ENCODE measurements at places on chromosomes 1 and 21.
A peak's percentile ranks its signal among the peaks of the same experiment; 100 is the strongest.

- DNase-seq = no peak
Measured at GRCh38 chr1:2989185-2989584, 32.1 kb upstream of the ACTRT2 start.

- DNase-seq = no peak
Measured at GRCh38 chr1:161720956-161721737, at the start of gene FCRLB. TSS of gene FCRLB (plus strand) at chr1:161721544. CDS start at chr1:161722673, 1,129 bp downstream.

DNA sequence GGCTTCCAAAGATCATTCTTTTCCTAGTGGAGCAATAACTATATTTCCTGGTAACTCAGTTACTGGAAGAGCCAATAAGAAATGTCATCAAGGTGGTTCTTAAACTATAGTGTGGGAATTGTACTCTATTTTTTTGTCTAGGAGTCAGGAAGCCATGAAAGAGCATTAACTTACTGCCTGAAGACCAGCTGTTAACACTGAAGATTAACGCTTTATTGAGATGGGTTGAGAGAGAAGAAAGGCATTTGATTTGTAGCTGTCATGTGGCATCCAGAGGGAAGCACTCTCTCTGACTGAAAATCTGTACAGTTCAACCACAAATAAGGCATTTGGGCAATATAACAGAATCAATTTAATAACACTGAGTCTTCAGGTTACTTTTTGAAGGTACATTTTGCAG lies 76.0 kb downstream of the DNM3 start:
- no peak for DNase-seq

DNA sequence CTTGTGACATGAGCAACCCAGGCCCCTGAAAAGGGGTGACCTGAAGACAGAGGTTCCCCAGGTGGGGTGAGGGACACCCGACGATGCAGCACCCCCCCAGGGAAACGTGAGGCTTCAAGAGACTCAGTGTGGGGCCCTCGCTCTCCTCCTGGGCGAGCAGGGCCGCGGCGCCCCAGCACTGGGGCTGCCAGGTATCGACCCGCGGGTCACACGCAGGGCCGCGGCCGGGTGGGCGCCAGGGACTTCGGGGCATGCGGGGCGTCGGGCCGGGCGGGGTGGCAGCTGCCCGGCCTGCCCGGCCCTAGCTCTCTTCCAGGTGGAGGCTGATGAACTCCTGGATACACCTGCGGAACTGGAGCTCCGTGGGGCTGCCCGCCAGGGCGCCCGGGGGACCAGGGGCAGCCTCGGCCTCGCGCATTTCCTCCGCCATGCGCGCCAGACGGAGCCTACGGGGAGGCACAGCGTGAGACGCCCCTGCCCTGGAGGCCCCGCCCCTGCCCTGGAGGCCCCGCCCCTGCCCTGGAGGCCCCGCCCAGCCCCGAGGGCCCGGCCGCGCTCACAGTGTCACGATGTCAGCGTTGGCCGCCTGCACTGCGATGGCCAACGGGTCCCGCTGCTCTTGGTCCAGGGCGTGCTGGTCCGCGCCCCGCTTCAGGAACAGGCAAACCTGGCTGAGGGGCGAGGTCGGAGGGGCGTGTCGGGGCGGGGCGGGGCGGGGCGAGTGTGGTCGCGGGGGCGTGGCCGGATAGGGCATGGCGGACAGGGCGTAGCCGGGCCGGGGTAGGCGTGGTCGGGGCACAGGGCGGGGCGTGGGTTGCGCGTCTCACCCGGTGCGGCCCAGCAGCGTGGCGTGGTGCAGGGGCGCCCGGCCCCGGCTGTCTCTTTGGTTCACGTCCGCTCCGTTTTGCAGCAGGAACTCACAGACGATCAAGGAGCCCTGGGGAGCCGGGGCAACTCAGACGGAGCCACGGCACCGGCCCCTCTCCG lies 13.3 kb downstream of the SCNN1D start:
- DNase-seq = no peak

DNA sequence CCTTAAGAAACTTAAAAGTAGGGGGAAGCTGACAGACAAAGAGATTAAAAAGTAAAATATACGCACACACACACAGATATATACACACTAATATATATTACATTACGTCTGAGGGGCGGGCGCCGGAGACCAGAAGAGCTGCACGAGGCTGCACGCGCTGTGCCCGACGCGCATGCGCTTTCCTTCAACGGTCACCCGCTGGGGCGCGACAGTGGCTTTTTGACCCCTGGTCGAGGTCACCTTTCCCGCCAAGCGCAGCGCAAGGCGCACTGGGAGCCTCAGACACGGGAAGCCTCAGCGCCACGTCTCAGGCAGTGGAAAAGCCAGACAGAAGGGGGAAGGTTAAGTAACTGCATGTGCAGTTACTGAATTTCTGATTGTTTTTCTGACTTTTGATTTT lies at the start of gene HORMAD1:
TSS of gene HORMAD1 (minus strand) at position 193 of the 400 bp plus-strand sequence. CDS start 1,390 bp downstream, outside the sequence.
- no peak for DNase-seq

DNA sequence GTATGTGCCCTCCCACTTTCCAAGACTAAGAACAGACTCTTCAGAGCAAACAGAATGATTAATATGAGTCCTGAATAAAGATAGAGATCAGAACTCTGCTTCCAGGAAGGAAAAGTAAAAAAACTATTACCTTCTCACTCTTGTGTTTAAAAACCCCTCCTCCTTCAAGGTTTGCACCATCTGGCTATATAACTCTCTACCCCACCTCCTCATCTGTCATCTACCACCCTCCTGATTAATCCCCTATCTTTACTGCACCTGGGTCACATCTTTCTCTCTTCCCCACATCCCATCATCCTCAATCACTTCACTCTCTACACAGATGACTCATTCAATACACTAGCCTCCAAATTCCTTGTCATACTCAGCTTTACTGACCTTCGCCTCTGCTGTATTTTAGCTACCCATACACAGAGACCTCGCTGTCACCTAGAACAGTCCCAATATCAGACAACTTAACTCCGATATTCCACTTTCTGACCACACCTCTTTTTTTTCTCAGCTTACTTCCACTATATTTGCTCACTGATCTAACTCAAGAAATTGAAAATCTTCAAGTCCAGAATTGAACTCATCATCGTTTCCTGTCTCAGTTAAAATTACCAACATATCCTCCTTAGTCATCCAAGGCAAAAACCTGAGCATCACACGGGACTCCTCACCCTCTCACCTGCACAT lies 3.7 kb downstream of the SCMH1 start:
- DNase-seq = no peak

DNA sequence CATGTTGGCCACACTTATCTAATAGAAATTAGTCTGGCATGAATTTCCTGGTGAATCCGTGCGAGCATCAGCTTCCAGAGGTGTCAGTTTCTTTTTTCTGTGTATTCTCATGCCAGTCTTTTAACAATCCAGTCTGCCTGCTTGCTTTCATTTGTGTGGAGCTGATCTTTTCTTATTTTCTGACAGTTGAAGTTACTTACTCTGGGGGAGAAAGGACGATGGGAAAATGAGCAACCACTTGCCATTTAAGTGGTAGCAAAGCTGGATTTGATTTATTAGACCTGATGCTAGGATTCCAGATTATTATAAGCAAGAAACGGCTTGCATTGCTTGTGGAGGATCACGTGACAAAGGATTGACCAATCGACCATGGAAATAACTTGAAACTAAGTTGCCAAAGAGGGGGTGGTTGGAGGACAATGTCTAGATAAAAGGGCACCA lies 24.3 kb upstream of the APP start:
- DNase-seq = no peak

- no peak for DNase-seq
Measured at GRCh38 chr1:47593598-47594285, 155.9 kb downstream of the FOXD2 start.

DNA sequence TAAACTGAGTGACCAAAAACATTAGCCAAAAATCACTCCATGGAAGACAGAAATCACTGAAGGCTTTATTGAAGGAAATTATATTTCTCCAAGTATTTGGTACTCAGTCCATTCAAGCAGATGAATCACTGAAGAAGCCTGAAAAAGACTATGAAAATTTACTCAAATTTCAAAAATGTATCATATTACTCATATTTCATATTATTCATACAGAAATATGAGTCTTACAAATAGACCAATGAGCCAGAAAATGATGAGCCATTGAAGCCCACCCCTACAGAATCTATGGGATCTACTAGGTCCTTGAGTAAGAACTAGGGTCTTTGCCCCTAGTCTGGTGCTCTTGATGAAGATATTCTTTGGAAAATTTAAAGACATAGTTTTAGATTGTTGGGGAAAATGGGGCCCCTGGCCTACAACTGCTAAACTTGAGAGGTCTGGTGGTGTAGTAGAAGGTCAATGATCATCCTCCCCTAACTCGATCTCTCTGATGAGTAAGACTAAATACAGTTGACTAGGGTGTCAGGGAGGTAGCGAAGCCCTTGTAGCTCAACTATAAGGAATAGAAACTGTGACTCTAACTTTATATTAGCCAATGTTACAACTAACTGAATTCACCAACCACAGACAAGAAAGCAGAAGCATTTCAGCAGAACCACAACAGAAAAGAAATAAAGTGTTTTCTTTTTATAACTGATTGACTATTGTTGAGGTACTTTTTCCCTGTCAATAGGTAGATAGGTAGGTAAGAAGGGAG lies 81.0 kb downstream of the NOTCH2 start:
- peak; percentile 41 for DNase-seq

- no peak for DNase-seq
Measured at GRCh38 chr1:13714851-13715250, 14.9 kb downstream of the PRDM2 start.

GRCh38 chr1:19744335-19744743 lies 55.4 kb downstream of the TMCO4 start:
- no peak for DNase-seq

DNA sequence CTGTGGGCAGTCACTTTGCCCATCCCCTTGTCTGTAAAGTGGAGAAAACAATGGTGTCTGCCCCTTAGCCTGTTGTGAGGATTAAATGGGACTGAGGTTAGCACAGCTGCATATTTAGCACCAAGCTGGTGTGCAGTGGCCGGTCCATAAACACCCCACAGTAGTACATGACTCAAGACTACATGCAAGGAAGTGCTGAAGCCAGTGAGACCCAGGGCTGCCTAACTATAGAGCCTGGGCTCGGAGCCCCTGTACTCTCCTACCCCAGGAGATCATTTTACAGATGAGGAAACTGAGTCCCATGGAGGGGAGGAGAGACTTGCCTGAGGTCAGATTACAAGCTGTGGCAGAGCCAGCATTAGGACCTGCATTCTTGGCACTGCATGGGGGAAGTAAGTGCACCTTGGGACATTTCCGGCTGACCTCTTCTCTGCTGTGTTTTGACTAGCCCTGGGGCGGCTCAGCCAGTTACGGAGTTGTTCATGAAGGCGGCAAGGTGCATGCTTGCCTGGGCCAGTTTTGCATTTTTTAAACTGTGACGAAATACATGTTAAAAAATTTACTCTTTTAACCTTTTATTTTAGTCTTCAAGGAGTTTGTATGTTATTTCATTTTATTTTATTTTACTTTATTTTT lies 3.2 kb downstream of the SERINC2 start:
- no peak for DNase-seq

- DNase-seq = no peak
Measured at GRCh38 chr1:17297991-17298390, 10.0 kb upstream of the PADI4 start.

- DNase-seq = no peak
Measured at GRCh38 chr1:54326543-54327385, 79.4 kb downstream of the SSBP3 start.

GRCh38 chr1:178724728-178725465 lies at the start of gene RALGPS2:
TSS of gene RALGPS2 (plus strand) at chr1:178725244. CDS start at chr1:178776765, 51,521 bp downstream.
- DNase-seq = peak; percentile 25

DNA sequence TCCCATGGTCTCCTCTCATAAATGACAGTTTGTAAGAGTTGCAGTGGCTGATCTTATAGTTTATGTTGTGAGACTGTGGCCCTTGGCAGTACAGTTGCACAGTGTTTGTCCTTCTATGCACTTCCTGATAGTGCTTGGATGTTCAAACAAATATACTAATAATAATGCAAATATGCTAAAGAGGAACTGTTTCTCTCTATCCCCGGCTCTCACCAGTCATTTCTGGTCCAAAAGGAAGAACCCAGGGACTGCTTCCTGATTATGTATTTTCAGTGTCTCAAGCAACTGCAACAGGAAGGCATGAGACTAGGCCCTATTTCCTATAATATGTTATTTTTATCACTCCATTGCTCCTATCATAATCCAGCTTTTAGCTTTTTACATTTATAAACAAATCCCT lies 17.0 kb upstream of the SUCO start:
- DNase-seq = no peak

DNA sequence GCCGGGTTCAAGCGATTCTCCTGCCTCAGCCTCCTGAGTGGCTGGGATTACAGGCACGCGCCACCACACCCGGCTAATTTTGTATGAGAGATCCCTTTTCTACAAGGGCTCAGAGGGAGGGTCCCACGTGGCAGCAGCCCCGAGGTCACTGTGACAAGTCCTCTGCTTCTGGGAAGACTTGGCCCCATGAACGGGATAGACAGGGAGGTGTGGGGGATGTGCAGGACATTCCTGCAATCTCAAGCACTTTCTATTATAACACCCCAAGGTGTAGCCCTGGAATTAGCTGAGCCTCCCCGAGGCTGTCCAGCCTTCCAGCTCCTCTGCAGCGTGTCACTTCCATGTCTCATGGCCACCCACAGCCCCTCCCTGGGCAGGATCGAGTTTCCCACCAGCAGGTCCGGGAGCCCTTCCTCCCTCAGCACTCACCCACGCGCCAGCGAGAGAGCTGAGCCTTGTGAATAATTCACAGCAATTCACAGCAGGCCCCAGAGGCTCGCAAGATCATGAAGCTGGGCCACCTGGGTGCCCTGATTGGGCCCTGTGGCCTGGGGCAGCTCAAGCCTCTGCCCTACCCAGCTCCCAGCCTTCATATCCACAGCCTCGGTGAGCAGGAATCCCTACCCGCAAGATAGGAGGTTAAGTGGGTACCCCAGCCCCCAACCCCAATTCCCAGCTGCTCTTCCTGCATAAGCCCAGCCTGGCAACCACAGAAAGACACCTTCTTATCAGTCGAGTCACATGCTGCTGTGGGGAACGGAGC lies 22.8 kb upstream of the RNU1-4 start:
- no peak for DNase-seq

- DNase-seq = no peak
Measured at GRCh38 chr21:25872271-25872670, 137.5 kb downstream of the GABPA start.

DNA sequence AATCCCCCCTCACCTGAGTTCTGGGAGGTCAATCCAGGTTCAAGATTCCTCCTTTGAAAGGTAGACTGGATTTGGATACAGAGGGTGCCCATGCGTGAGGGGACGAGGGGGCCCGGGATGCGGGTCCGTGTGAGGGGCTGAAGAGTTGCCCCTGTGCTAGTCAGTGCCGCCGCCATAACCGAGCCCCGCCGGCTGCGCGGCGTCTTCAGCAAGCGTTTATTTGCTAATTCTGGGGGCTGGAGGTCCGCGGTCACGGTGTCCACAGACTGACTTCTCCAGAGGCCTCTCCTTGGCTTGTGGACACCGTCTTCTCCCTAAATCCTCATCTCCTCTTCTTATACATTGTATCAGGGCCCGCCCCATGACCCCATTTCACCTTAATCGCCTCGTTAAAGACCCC lies 20.9 kb upstream of the SAMD11 start:
- no peak for DNase-seq

GRCh38 chr1:163974120-163974519 lies 584.9 kb upstream of the PBX1 start:
- DNase-seq = no peak

- DNase-seq = no peak
Measured at GRCh38 chr1:116912846-116913245, 3.1 kb downstream of the PTGFRN start.

Data from HL-60 (cell line).